ENCODE measurements at places on chromosomes 12 and 14.

- no peak for DNase-seq
Measured at GRCh38 chr12:108914121-108914531, 34.2 kb downstream of the DAO start.

DNA sequence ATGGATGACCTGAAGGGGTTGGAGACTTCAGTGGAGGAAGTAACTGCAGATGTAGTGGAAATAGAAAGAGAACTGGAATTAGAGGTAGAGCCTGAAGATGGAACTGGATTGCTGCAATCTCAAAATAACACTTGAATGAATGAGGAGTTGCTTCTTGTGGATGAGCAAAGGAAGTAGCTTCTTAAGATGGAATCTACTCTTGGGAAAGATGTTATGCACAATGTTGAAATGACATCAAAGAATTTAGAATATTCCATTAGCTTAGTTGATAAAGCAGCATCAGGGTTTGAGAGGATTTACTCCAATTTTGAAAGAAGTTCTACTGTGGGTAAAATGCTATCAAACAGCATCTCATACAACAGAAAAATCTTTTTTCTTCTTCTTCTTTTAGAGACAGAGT lies 186.4 kb upstream of the PRKD1 start:
- DNase-seq, result no peak

DNA sequence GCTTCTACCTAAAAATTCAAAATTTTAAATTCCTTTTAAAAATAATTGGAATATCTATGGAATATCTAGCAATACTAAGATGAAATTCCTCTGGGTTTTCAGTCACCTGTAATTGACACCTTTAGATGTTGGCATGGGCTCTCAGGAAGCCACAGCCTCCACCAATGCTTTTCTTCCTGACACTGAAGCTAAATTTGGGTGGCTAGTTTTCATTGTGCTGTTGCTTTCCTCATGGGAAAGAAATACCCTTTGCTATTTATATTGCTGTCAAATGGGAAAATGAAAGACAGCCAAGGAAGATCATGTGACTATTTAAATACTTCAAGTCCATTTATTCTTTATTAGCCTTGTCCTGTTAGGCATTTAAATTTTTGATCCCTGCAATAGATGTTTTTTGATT lies 313.0 kb downstream of the NAV3 start:
- no peak for DNase-seq

DNA sequence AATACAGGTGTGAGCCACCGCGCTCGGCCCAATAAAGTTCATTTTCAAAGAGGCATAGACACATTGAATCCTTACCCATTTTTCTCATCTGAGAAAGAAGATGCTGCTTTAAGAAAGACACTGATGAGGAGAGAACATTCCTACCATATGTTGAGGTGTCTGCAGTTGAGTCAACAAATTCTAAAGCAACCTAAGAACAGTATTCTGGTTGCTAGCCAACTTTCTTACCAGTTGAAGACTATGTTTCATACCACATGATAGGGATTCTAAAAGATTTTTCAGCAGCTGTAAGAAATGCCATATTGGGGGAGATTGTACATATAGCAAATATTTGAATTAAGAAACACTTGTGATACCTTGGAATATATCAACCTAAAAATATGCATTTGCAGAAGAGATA lies 160.1 kb downstream of the SRGAP1 start:
- DNase-seq, result no peak

DNA sequence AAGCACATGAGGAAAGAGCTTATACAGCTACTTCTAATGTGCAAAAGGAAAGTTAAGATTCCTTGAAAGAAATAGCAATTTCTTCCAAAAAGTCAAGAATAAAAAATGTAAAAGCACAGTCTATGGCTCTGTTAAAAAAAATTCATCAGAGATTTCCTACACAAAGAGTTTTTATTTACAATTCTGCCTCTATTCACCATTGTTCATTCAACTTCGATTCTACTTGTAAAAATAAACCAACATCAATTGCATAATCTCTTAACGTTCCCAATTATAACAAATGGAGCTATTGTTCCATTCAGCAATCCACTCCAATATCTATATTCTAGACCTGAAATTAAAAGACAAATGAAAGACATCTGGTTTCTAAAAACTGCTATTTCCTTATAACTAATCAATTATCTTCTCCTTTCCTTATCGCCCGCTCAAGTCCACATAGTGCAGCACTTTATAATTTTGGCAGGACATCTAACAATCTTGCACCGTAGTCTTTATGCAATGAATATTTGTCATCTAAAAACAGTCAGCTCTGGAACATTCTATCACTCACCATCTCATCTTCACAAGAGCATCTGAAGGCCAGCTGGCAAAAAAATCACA lies 6.2 kb downstream of the EIF2S3B start:
- no peak for DNase-seq

DNA sequence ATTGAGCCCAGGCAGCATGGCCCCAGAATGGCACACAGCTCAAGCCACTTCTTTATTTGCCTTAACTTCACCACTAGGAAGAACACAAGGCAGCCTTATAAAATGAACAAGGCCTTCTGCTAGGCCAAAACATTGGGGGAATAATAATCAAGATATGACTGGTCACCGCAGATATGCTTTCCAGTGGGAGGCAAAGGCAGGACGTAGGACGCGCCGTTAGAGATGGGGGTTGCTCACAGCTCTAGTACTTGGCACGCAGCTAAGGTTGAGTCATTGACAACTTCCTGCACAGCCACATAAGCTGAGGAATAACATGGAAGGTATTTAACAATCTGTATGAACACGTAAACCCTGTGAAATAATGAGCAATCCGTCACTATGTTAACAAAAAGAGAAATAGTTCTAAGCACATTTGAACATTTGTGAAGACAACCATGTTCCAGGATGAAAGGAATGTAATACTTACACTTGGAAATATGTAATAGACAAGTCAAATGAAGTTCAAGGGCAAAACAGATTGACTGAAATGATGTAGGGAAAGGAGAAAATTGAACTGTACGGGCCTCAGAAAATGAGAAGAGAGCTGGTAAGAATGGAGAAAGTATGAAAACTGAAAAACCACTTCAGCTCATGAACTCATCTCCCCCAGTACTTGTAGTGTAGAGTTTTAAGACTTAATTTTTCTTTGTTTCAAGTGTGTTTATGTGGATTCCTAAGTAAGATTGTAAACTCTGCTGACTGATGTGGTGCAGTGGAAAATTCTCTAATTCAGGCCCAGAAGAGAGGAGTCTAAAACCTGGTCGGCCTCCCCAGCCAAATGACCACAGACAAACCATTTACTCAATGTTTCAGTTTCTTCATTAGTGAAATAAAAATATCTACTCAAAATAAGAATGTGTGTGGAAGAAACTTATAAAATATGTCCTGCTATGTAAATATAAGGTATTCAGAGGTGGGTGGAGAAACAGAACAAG lies 59.3 kb upstream of the CCDC91 start:
- no peak for DNase-seq

DNA sequence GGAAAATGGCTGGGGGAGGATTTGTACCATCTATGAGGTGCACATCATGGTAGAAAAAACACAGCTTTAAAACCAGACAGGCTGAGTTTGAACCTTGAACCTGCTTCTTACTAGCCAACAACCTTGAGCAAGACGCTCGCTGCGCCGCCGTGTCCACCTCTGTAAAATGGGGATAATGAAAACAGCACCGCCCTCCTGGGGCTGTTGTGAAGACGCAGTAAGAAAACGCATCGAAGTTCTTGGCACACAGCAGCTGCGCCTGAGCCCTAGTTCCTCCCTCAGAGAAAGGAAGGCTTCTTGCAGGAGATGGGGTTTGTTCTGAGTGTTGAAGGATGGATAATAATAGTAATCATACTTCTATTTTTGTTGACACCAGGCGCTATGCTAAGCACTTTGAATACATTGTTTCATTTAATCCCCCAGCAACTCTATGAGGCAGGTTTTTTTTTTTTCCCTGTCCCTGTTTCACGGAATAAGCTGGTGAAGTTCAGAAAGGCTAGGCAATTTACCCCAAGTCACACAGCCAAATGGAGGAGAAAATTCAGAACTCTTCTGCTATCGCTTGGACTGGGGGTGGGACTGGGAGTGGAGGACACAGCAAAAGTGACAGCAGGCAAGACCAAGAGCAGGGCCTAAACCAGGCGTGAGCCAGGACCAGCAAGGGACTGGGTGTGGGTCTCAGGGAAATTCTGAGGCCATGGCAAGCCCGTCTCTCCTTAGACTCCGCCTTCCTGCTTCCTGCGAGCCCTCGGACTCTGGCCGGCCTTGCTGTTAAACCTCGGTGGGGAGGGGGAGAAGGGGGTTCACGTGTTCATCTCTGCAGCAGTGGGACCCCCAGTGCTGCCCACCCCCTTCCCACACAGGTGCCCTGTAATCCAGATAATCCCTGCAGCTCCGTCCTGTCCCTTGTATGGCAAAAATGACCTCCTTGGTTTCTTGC lies 97.5 kb downstream of the LRRC74A start:
- DNase-seq, result no peak

DNA sequence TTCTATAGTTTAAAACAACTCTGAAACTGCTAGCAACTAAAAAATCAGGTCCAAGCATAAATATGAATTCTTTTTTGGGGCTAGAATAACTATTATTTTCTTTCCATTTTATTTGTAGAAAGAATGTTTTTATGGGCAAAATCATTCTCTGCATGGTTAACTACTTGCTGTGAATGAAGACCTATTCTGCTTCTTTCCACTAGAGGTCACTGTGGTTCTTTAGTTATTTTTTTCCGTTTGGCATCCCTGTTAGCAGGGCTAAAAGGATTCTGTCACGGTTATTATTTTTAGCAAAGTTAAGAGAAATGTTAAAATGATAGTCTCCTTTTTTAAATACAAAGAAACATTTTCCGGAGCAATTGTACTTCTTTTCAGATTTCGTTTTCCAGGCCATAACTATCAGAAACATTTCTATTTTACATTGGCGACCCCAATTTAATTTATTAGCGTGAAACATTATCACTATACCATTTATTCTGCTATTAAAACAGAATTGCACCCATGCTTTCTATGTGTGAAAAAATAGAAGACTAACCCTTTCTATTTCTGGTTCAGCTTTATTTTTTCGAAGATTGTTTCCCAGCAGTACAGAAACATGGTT lies 404.8 kb downstream of the ATP23 start:
- DNase-seq, result no peak

GRCh38 chr14:102734436-102734835 lies 42.8 kb upstream of the TRAF3 start:
- DNase-seq, result no peak

- DNase-seq, result no peak
Measured at GRCh38 chr14:51726166-51726899, 74.6 kb downstream of the FRMD6 start.

Measured in CD8-positive, alpha-beta T cell (primary cell).